ENCODE measurements at places on chromosomes 6 and 20. TPM values are rescaled to one million over a fixed set of nuclear protein-coding genes. Genes with fewer than 3 reads are reported as not detected.

Gene TRIM15
- total RNA-seq = not detected

Gene TCP11
- total RNA-seq = not detected

DNA sequence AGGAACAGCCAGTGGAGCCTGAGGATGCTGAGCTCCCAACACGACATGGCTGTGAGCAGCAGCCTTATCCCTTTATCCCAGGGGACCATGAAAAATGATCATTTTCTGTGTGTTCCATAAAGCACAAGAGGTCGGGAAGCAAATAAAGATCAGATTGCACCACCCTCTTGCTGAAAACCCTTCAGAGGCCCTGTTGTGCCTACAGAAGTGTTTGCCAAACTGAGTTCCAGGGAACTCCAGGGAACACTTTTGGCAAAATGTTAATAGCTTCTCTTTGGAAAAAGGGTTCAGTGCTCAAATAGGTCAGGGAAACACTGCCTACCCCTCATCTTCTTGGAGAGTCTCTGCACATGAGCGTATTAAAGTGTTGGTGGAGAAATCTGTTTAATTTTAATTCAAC is 24.4 kb downstream of the ARMC2 start:
- no peak for DNase-seq

Gene C20orf144
- total RNA-seq = not detected

Gene PRL
- total RNA-seq = not detected

Gene RGL2
- total RNA-seq = 42.2 TPM

- no peak for DNase-seq
These were observed 13.6 kb upstream of the SPAG4 start for GRCh38 chr20:35601990-35602389.

DNA sequence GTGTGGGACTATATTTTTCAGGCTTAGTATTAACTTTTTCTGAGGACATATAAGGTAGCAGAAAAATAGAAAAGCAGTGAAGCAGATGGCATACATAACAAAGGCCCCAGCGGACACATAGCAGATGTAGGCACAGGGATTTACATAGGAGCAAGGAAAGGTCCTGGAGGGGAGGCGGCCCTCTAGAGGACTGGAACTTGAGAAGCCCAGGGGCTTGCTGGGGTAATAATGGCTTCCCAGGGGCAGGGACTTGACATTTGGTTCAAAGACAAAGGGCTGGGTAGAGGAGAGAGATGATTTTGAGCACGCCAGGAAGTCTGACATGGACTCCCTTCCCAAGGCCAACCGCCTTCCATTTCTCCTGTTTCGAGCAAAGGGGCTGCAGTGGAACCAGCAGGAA is 31.7 kb upstream of the OSTM1 start:
- no peak for DNase-seq

DNA sequence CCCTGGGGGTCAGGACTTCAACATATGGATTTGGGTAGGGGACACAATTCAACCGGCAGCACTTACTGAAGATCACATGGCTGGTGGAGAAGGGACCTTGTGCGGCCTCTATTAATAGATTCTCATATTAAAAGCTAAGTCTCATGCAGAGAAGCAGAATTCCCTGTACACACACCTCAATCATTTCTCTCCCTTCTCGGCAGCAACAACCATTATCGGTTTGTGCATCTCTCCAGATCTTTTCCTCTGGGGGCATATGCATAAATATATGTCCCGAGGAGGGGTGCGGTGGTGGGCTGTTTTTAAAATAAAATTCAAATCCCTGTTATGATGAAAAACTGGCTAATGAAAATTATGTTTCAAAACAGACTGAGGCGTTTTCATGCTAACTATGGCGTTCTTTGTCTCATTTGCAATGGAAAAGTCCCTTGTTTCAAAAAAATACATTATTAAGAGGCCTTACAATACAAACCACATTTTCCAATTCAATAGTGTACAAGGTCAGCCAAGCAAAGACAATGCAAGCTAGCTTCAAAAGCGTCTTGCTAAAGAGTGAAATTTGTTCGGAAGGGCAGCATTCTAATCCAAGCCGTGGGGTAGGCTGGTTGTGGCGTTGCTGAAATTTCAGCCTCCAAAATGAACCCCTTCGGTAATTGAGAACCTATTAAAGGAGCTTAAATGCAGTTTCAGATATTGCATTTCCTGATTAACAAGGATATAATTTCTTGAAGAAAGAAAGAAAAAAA is 17.3 kb downstream of the APCDD1L start:
- no peak for DNase-seq

Gene CALHM4
- 0.42 TPM for total RNA-seq

Gene TNFRSF6B
- 8.0 TPM for total RNA-seq

DNA sequence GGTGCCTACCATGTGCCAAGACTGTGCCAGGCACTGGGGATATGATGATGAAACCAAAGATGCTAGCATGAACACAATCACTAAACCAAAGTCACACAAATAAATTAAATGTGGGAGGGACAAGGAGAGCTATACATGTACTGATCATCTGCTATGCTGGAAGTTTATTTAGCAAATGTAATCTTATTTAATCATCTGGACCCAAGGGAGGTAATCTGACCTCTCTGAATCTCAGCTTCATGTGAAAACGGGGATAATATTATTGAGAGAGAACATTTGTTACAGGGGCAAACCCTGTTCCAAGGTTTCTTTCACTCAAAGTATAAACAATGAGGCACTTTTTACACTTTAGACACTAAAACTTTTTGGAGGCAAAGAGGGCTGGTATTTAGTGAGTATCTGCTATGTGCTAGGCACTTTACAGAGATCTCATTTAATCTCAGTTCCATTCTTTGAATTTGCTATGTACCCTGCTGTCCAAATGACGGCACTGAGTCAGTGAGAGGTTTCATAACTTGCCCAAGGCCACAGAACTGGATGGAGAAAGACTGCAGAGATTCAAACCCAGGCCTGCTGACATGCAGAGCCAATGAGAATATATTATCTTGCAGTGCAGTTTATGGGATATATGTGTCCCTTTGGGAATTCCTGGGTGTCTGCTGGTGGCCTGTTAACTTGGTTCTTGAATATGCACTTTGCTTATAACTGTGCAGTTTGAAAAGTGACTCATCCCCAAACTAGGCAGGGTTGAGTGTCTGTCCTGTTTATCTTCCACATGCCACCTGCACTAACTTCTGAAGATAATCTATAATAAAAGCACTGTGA is 3.3 kb upstream of the ASXL1 start:
- no peak for DNase-seq
